Stomach (tissue), 19 donors: ENCODE measurements at places on chromosomes 5 and 9.

DNA sequence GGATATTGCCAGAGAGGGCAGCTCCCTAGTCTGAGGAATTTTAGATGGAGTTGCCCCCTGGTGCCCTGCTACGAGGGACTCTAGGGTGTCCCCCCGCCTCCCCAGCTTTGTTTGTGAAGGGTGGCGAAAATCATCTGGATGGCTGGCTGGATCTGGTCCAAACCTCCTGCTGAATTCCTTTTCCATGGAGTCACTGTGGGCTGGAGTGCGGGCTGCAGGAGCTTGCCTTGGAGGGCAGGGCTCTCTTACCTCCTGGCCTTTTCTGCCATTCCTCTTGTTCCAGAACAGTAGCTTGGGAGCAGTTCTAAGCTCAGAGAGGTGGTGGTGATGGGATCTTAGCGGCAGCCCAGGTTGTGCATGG, 2.1 kb downstream of the SYNPO start:
- H3K27me3 ChIP-seq, result no peaks in the 10 kb centered on the region
- DNase-seq, result peak; percentile 77
- H3K36me3 ChIP-seq, result no peaks in the 10 kb centered on the region
- H3K4me3 ChIP-seq, result no peak overlapping the region
- peak overlapping the region; percentile 90 for H3K27ac ChIP-seq

DNA sequence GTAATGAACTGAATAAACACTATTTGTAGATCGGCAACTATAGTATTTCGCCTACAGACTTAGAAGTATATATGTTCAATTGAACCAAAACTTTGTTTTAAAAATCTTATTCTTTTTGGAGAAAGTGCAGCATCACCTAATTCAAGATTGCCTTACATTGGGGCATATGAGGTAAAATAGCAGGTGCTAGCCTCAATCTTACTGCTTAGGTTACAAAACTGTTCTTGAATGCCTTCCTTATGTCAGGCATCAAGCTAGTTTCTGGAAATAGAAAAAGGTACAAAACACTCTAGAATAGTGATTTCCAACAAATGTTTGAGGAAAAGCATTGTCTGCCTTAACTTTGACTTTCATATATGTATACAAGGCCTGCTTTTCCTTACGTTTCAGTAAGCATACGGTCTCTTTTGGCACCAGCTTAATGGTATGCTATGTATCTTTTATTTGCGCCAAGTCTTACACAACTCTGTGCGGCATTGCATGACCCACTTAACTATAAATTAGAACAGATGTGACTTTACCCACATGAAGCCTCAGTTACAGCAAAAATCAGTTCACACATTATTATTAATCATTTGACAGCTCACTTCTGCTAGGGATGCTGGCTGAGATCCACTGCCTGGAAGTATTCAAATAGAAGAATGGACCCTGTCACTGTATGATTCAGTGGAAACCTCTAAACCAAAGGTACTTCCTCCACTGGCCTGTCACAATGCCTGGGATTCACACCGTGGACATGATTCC, 174.1 kb downstream of the PRELID2 start:
- no peak overlapping the region for H3K4me3 ChIP-seq
- no peaks in the 10 kb centered on the region for H3K4me1 ChIP-seq
- H3K27me3 ChIP-seq, result no peaks in the 10 kb centered on the region

- H3K4me1 ChIP-seq, result no peaks in the 10 kb centered on the region
- no peak for DNase-seq
- H3K4me3 ChIP-seq, result no peak overlapping the region
Measured at GRCh38 chr9:108376140-108376539, 479.6 kb downstream of the ACTL7B start.

DNA sequence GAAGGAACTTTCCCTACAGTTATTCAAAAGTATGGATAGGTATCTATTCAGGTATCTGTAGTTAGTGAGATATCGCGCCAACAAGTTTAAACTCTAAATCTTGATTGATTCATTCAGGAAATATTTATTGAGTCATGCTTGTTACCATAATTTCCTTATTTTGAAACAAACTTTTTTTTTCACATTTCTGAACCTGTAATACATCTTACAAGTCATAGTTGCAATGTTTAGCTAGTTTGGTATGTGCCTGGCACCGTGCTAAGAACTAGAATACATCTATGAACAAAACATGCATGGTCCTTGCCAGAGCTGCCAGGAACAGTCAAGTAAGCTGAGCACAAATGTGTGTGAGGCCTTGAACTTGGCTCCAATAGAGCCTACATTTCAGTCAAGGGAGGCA, 226.4 kb downstream of the PCSK5 start:
- H3K27me3 ChIP-seq, result no peaks in the 10 kb centered on the region
- DNase-seq, result no peak
- H3K4me1 ChIP-seq, result no peaks in the 10 kb centered on the region
- H3K36me3 ChIP-seq, result no peaks in the 10 kb centered on the region
- H3K27ac ChIP-seq, result no peak overlapping the region

DNA sequence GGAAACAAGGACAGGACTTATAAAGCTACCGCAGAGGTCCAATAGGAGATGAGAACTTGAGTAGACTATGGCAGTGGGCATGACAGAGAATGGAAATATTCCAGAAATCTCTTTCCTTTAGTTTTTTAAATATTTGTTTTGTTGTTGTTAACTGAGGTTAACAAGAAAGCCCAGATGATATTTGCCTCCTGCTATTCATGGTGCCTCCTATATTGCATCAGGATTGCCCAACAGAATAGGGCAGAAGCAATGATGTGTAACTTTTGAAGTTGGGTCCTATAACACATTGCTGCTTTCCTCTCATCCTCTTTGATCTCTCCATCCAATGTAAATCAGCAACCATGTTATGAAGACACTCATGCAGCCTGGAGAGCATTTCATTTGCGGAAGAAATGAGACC, 42.8 kb downstream of the PDE4D start:
- H3K4me3 ChIP-seq, result no peak overlapping the region
- H3K27me3 ChIP-seq, result no peaks in the 10 kb centered on the region
- DNase-seq, result no peak
- H3K27ac ChIP-seq, result no peak overlapping the region

GRCh38 chr5:140988608-140989007, 22.3 kb downstream of the PCDHAC2 start:
- H3K36me3 ChIP-seq, result no peaks in the 10 kb centered on the region
- no peak overlapping the region for H3K27ac ChIP-seq
- H3K27me3 ChIP-seq, result no peaks in the 10 kb centered on the region
- DNase-seq, result no peak
- no peak overlapping the region for H3K4me3 ChIP-seq

- no peaks in the 10 kb centered on the region for H3K27me3 ChIP-seq
- DNase-seq, result peak; percentile 54
- H3K36me3 ChIP-seq, result no peaks in the 10 kb centered on the region
Measured at GRCh38 chr9:127854184-127854806, at the start of gene ENG. Gene ENG, minus strand, starts transcription at chr9:127854658. Its CDS starts 303 bp downstream, at chr9:127854355.

GRCh38 chr5:95975703-95976102, 14.1 kb upstream of the ELL2 start:
- no peak for DNase-seq
- H3K27me3 ChIP-seq, result no peaks in the 10 kb centered on the region
- no peak overlapping the region for H3K4me3 ChIP-seq
- no peak overlapping the region for H3K27ac ChIP-seq
- H3K36me3 ChIP-seq, result no peaks in the 10 kb centered on the region
- peaks cover 11% of the 10 kb centered on the region for H3K4me1 ChIP-seq

- no peaks in the 10 kb centered on the region for H3K36me3 ChIP-seq
- peaks cover 11% of the 10 kb centered on the region for H3K4me1 ChIP-seq
- H3K27me3 ChIP-seq, result no peaks in the 10 kb centered on the region
- no peak overlapping the region for H3K4me3 ChIP-seq
- no peak overlapping the region for H3K27ac ChIP-seq
- DNase-seq, result no peak
Measured at GRCh38 chr9:114888607-114889006, 41.8 kb downstream of the TNFSF8 start.

- H3K27ac ChIP-seq, result no peak overlapping the region
- no peak overlapping the region for H3K4me3 ChIP-seq
- H3K36me3 ChIP-seq, result peaks cover 99% of the 10 kb centered on the region
- peak; percentile 53 for DNase-seq
- H3K27me3 ChIP-seq, result no peaks in the 10 kb centered on the region
Measured at GRCh38 chr9:33921967-33922895, 105.3 kb downstream of the UBE2R2 start.

DNA sequence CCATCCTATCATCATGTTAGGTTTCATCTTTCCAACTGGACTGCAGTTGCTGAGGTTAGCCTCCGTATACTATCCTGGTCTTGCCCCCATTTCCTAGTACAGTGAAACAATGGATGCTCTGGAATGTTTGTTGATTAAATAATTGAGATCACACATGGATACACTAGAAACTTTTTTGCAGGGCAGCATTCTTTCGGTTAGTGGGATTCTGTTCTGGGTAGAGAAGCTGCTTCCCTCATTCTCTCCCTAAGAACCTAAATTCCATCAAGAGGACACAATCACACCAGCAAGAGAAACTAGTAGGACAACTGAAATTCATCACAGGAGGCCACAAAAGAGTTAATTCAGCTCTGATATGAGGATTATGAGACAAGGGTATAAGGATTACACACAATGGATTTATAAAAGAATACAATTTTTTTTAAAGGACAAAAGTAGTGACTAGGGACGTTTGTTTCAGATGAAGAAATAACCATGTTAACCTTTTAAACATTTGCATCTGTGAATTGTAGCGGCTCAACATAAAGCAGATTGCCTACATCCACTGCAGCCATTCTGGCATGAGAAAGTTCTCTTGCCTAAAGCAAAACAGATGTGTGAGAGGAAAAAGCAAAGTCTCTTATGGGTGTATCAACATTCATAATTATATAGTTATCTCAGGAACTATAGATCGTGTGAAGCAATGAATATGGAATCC, 162.7 kb upstream of the LHFPL2 start:
- H3K27ac ChIP-seq, result no peak overlapping the region
- no peaks in the 10 kb centered on the region for H3K4me1 ChIP-seq
- peak; percentile 72 for DNase-seq
- no peak overlapping the region for H3K4me3 ChIP-seq
- no peaks in the 10 kb centered on the region for H3K27me3 ChIP-seq

DNA sequence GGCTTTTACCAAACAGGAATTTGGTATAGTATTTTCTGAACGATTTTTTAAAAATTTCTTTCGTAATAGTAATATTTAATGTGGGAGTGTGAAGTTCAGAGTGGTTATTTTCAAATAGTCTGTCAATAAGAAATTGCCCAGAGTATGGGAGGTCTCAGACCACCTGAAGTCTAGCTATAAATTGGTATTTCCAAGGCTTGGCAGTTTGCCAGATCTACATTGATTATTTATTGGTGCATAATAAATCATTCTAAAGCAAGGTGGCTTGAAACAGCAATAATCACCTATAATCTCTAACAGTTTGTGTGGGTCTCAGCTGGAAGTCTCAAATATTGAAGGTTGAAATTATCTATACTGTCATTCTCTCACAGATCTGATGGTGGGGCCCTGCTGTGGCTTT, 118.5 kb downstream of the PRR16 start:
- H3K4me3 ChIP-seq, result no peak overlapping the region
- no peak for DNase-seq
- H3K27ac ChIP-seq, result no peak overlapping the region
- no peaks in the 10 kb centered on the region for H3K36me3 ChIP-seq
- H3K27me3 ChIP-seq, result no peaks in the 10 kb centered on the region
- H3K4me1 ChIP-seq, result no peaks in the 10 kb centered on the region

- no peak overlapping the region for H3K4me3 ChIP-seq
- DNase-seq, result no peak
- no peaks in the 10 kb centered on the region for H3K27me3 ChIP-seq
- no peaks in the 10 kb centered on the region for H3K36me3 ChIP-seq
Measured at GRCh38 chr9:133122935-133123611, 2.0 kb upstream of the RALGDS start.

DNA sequence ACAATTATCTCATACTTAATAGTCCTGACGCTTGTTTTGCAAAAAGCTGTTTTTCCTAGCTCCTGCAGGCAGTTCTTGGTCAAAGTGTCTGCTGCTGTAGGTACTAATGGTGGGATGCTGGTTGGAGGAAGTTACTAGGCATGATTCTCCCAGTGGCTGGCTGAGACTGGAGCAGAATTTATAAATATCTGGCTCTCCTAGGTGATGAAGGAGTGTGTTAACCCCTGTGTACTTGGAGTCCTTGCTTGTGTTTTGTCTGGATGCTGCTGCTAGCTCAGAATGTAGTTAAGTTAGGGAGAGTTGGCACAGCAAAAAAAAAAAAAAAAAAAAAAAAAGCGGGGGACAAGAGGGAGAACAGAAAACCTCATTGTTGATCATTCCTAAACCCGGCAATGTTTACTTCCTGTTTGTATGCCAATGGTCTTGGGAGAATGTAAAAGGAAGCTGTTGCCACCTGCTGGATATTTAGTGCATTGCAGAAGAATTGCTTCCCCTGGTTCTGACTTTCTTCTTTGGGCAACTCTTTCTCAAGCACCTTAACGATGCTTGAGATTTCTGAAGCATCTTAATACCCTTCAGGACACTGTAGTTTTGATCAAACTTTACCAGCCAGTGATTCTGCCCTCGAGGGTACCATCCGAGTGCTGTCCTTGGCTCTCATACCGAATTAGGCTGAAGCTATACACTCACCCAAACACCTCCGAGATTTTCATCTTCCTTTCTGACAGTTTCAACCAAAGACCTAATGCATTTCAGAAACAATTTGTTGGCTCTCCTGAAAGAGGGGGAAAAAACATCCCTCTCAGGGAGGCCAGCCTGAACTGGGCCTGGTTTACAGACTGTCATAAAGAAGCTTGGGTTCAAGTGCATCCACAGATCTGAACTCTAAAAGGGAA, 71.7 kb upstream of the WWC1 start:
- DNase-seq, result peak; percentile 55
- no peaks in the 10 kb centered on the region for H3K4me1 ChIP-seq
- no peaks in the 10 kb centered on the region for H3K36me3 ChIP-seq
- H3K27me3 ChIP-seq, result peaks cover 6% of the 10 kb centered on the region
- no peak overlapping the region for H3K27ac ChIP-seq

- H3K27me3 ChIP-seq, result no peaks in the 10 kb centered on the region
- no peaks in the 10 kb centered on the region for H3K4me1 ChIP-seq
Measured at GRCh38 chr9:90103771-90104170, 499.0 kb downstream of the GADD45G start.

DNA sequence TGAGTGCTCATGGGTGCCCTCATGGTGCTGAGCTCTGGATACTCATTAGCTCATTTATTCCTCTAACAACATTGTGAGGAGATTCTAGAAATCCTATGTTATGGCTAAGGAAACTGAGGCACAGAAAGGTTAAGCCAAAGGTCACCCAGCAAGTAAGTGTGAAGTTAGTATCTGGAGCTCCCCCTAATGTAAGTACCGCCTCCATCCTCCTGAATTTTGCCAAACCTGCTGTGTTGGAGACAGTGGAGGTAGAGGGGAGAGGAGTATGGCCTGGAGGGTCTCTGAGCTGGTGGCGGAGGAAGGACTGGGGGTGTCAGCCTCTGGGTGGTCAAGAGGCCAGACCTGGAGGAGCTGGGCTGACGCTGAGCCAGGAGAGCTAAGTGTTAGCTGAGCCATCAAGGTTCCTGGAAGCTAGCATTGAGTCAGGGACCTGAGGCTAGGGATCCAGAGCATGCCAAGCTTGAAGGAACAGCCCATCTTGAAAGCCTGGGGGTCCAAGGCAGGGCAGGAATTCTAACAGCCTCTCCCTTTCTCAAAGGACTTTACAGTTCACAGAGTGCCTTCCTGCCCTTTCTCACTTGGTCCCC, 114.8 kb downstream of the RGS3 start:
- H3K4me1 ChIP-seq, result peaks cover 53% of the 10 kb centered on the region
- peak overlapping the region; percentile 91 for H3K27ac ChIP-seq
- no peak overlapping the region for H3K4me3 ChIP-seq
- peaks cover 6% of the 10 kb centered on the region for H3K36me3 ChIP-seq
- no peaks in the 10 kb centered on the region for H3K27me3 ChIP-seq
- no peak for DNase-seq
